ENCODE measurements at places on chromosomes 6 and 20.
A peak's percentile ranks its signal among the peaks of the same experiment; 100 is the strongest.

GRCh38 chr6:53466257-53466656 is 78.6 kb downstream of the GCLC start:
- no peak for DNase-seq

DNA sequence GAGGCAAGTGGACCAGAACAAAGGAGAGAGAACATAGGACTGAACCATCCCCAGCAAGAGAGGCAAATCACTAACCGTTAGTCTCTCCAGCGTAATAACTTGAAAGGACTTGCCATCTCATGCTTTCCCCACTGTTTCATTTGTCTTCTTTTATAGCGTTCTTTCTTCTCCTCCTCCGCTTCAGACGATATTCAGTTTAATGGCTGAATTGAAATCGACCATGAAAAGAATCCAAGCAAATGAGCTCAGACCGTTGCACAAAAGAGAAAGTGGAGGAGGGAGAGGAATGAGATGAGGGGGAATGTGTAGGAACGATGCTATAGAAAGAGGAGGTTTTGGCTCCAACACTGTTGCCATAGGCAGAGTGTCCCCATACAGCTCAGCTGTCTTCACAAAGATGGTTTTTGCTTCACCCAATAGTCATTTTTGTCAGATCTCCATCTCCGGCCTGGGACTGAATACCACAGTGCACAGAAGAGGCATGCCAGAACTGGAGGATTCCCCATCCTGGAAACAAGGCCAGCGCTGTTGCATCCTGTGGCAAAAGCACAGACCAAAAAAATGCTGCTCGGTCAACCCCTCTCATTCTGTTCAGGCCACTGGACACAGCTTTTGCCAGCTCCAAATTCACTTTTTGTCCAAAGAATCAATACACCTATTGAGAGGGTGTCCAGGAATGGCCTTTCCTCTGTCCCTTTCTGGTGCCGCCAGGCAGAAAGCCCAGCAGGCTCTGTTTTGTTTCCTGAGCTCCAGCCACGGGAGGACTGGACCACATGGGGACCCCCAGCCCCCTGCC is 176.1 kb downstream of the ID4 start:
- DNase-seq: no peak

DNA sequence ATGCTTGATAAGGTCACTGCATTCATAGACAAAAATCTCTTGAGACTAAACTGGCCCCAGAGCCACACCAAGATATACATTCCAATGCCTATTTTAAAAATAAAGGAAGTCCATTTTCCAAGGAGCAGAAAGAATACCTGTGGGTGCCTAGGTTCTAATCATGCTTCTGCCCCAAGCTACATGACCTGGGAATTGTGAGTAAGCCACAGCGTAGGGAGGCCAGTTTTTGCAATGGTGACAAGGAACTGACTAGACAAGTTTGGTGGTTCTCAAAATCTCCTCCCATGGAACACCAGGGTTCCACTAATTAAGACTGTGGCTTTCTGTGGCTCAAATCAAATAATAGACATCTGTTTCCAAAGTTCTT is 83.3 kb downstream of the GMDS start:
- peak; percentile 21 for DNase-seq

GRCh38 chr6:47358440-47359225 is 48.9 kb upstream of the TNFRSF21 start:
- DNase-seq: no peak

DNA sequence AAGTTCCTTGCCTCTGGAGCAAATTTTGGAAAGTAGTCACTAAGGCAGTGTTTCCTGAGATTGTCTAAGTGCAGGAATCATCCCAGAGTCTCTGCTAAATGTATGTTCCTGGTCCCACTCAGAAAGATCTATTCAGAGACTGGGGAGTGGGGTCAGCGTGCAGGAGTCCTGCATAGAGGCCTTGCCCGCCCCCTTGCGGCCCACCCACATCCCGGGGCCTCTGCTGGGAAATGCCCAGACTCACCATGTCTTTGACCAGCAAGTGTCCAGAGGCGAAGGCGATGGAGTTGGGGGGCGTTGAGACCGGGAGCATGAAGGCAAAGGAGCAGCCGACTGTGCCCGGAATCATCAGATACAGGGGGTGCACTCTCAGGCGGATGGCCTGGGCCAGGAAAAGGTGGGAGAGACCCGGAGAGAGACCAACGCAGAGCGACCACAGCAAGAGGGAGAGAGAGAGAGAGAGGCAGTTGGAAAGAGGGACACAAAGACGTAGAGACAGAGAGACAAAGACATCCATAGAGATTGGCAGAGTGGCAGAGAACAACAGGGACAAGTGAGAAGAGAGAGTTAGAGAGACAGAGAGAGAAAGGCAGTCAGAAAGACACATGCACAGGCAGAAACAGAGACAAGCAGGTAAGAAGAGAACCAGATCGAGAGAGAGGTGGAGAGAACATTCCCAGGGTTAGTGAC is 12.9 kb upstream of the OCSTAMP start:
- no peak for DNase-seq

DNA sequence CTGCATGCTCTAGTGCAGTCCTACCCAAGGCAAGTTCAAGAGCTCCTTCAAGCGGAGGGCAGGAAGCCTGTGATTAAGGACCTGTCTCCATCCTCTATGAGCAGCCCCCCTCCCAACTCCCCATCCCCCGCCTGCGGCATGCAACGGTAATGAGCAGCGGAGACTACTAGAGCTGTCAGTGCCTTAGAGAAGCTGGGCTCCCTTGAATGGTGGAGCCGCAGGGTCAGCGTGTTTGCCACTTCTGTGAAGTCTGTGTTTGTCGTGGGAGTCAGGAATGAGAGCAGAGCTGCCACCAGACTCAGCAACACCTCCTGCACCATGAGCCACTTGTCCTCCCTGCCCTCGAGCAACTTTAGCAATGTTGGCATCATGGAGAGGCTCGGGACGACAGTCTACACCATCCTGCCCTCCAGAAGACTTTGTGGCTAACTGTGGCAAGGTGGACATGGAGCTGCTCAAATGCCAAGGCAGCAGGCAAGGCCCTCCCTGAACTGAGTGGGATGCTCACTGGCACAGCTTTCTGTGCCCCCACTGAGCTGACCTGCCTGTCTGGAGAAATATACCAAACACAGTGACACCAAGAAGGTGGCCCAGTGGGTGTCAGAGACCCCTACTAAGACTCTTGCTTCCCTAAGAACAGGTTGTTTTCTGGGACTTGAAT is 23.8 kb upstream of the SYNDIG1 start:
- DNase-seq: no peak

DNA sequence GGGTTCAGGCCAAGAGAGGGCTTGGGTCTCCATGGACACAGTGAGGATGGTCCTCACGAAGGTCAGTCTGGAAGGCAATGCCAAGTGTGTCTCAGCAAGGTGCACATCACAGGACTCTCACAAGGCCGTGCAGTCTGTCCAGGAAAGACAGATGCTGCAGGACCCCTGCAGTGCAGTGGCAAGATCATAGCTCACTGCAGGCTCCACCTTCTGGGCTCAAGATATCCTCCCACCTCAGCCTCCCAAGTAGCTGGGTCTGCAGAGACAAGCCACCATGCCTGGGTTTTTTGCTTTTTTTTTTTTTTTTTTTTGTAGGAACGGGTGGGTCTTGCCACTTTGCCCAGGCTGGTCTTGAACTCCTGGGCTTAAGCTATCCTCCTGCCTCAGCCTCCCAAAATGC is 26.4 kb downstream of the ZMYND8 start:
- DNase-seq: no peak

DNA sequence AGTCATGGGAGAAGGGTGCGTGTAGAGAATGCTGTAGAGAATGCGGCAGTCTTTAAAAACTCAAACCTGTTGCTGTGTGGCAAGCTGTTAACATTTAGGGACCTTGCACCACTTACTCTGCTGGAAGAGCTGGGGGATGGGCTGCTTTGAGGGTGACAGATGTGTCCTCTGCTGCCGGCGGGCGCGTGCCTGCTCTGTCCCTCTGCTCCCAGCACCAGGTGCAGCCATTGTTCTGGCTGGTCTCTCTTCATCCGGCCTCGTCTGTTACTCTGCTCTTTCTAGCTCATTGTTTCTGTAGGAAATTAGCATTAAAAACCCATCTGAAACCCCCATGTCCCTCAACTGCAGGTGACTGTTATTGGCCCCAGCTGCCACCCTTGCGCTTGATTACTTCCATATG is 78.5 kb downstream of the CBFA2T2 start:
- DNase-seq: no peak

GRCh38 chr6:104986625-104987024 is 29.7 kb downstream of the LIN28B start:
- DNase-seq: no peak

GRCh38 chr6:62150048-62150663 is 135.9 kb downstream of the KHDRBS2 start:
- DNase-seq: no peak

GRCh38 chr20:8036771-8037170 is 17.2 kb upstream of the TMX4 start:
- no peak for DNase-seq

DNA sequence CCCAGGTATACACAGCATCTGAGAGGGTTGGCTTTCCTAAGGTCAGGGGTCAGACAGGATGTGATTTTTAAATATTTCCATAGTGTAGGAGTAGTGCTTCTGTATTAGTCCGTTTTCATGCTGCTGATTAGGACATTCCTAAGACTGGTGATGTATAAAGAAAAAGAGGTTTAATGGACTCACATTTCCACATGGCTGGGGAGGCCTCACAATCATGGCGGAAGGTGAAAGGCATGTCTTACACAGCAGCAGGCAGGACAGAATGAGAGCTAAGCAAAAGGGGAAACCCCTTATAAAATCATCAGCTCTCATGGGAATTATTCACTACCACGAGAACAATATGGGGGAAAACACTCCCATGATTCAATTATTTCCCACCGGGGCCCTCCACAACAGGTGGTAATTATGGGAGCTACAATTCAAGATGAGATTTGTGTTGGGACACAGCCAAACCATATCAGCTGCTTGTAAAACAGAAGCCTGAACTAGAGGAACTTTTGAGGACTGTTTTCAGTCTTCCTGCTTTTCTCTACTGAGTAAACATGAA is 91.0 kb upstream of the MEI4 start:
- DNase-seq: no peak

GRCh38 chr20:5191829-5192569 is 65.2 kb downstream of the CDS2 start:
- DNase-seq: peak; percentile 38

GRCh38 chr6:43181942-43182860 is at the start of gene CUL9:
Gene CUL9 (plus strand): TSS chr6:43182196. CDS start chr6:43184311, 2,115 bp downstream.
- no peak for DNase-seq

DNA sequence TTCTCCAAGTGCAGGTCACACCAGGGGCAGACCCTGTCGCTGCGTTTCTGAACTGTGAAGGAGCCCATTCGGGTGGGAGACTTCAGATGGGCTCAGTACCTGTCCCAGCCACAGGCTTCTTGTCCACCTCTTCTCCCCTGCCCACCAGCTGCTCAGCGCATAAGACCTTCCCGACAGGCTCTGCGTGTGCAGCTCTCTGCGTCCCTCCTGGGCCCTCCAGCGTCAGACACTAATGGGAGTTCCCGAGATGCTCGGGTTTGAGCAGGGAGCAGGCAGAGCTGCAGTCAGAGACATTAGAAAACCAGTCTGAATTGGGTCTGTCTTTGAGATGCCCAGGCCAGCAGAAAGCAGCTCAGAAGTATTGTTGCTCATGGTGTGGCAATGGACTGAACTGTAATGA is 50.4 kb downstream of the TCP11 start:
- DNase-seq: no peak

DNA sequence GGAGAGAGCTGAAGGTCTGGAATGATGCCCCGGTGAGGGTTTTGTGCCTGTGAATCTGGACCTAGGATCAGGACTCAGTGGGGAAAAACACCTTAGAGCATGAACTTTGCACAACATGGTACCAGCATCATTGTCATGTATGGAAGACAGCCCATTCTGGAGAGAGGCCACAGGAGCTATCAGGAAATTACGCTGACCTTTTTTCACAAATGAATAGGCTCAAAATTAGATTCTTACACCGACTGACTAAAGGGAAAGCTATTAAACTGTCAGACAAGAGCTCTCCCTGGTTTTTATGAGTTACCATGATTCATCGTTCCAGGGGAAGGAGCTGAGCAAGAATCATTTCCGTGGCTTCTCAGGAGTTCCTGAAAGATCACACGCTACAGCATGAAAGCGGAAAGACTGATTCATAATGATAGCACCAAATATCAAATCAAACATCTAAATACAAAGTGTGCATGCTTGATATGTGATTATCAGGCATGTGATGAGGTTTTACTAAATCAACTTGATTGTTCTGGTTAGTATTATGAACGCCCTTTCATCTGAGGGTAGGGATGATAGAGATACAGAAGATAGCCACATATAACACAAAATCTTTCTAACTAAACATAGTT is 224.9 kb upstream of the SMLR1 start:
- DNase-seq: peak; percentile 90

DNA sequence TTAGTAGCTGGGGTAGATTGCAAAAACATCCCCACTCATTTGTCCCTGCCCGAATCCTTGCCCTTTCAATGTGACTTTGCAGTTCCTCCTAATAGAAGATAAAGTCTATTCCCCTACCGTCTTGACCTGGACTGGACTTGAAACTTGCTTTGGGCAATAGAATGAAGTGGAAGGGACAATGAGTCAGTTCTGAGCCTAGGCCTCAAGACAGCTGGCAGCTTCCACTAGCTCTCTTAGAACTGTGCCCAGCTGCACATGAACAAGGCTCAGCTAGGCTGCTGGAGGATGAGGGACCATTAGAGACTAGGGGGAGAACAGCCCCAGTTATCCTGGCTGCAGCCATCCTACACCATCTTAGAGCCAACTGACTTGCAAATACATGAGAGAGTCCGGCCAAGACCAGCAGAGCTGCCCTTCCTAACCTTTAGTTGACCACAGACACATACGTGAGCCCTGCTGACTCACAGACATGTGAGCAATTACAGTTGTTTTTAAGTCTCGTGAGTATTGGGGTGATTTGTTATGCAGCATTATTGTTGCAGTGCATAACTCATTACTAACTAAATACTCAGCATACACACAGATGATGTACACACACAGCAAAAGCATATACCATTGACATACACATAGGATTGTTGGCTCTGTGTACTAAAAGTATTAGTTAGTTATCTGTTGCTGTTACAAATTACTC is 105.5 kb downstream of the DHX35 start:
- DNase-seq: no peak

DNA sequence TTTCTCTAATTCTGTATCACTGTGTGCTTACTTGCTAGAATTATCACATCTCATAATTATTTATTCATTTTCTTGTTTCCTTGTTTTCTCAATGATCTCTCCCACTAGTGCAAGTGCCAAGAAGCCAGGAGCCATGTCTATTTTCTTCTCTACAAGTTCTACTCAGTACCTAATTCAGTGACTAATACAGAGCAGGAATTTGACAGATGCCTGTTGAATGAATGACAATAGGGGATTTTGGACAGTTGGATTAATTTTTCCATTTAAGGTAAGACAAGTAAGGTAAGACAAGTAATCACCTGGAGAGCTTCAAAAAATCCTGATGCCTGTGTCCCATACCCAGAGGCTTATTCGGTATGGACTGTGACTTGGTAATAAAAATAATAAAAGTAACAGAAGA is 81.0 kb downstream of the EDN1 start:
- DNase-seq: no peak

GRCh38 chr6:170132561-170132991 is 158.3 kb downstream of the DLL1 start:
- no peak for DNase-seq

DNA sequence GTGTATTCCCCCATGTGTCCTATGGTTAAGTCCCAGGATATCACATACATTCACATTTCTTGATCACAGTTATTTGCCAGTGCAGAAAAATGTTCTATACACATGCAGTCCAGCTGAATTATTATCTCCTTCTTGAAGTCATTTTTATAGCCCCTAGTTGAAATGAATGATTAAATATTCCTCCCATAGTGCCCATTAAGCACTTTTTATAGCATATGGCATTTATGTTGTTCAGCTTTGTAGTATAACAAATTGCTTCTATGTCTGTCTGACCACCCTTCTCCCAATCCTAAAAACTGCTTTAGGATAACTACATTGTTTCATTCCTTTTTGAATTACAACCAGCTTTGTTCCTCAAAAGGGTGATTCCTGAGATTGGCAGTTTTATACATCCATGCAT is 123.5 kb downstream of the ADGRB3 start:
- no peak for DNase-seq

Measured in keratinocyte (primary cell).